ENCODE measurements at places on chromosomes 7 and 10. TPM values are rescaled to one million over a fixed set of nuclear protein-coding genes. Genes with fewer than 3 reads are reported as not detected.

GRCh38 chr7:137953665-137954470 is 48.0 kb downstream of the CREB3L2 start:
- DNase-seq: no peak

DNA sequence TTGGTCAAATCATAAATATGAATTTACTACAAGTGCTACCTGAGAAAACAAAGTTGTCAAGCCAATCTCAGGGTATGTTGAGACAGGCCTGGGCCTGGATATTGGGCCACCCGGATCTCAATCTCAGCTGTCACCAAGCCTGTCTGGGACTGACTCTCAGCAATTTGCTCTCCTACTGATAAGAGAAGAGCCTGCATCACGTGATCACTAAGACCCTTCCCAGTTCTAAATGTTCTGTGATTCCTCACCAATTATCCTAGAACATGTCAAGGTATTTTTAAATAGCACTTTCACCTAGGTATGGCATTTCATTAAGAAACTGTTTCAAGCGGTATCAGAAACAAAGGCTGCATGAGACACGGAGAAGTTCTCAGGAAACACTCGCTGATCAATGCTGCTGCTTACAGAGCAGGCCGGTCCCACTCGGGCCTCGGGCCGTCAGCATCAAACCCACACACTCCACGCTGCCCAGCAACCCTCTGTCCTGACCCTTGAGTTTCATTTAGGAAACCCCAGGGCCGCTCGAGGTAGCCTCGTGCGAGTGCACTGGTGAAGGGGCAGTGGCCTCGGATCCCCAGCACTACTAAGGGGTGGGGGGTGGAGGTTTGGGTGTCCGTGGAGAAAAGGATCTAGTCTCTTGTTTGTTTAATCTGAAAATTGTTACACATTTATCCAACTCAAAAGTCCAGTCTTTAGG is 4.1 kb downstream of the KLF6 start:
- peak; percentile 64 for DNase-seq

GRCh38 chr10:61251089-61251488 is 202.1 kb downstream of the TMEM26 start:
- no peak for DNase-seq

DNA sequence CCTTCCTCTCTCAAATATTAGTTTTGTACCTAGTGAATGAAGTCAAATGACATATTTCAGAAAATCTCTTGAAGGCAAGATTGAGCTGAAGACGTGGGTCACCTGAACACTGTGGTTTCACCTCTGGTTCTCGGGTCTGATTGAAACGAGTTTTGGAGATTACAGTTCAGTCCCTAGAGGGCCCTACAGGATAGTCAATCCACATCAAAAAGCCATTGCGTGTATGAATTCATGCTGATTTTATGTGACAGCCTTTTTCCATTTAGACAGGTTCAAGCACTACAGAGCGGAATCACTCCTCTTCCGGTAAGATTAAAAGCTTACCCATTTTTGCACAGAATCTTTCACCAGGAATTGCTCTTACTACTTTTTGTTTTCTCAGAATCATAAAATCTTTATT is 62.2 kb downstream of the VIM start:
- no peak for DNase-seq

GRCh38 chr7:29429401-29429800 is 134.2 kb upstream of the PRR15 start:
- DNase-seq: no peak

GRCh38 chr10:73110345-73110849 is at the start of gene NUDT13:
NUDT13 (plus strand) TSS chr10:73110455; CDS start chr10:73114366, 3,911 bp downstream.
- DNase-seq: peak; percentile 80

GRCh38 chr10:15579605-15580004 is 140.1 kb downstream of the ITGA8 start:
- no peak for DNase-seq

- peak; percentile 9 for DNase-seq
These were observed 17.1 kb upstream of the SLC18A2 start for GRCh38 chr10:117223693-117224430.

PNLIP gene
- total RNA-seq: not detected

- DNase-seq: peak; percentile 69
These were observed 163.8 kb downstream of the ELMO1 start for GRCh38 chr7:37284805-37285231.

DNA sequence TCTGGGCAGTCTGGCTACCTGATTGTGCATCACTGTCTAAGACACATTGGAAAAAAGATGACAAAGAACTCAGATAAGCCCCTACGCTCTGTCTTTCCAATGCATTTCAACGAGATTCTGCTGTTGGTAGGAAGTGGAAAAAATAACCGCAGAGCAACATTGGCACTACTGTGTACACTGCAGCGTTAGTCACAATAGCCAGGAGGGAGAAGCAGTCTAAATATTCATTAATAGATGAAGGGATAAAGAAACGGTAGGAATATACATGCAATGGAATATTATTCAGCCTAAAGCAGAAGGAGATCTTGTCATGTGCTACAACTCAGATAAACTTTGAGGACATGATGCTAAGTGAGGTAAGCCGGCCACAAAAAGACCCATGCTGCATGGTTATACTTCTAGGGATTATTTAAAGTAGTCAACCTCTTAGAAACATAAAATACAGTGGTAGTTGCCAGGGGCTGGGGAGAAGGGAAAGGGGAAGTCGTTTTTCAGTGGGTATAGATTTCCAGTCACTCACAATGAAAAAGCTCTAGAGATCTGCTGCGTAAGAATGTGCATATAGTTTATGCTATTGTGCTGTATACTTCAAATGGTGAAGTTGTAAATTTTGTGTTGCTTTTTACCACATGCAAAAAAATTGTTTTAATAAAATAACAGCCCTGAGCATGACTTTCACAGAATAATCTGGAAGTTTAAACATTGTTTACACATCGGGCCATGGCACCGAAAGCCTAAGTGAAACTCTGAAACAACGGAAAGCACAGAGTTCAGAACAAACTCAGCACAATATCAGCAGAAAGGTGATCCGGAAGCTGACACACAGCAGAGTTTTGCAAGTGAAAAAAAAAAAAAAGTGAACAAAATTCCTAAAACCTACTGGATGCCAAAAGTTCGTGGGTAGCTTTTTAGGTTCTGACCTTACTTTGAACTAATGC is 40.1 kb downstream of the ELMO1 start:
- no peak for DNase-seq

DNA sequence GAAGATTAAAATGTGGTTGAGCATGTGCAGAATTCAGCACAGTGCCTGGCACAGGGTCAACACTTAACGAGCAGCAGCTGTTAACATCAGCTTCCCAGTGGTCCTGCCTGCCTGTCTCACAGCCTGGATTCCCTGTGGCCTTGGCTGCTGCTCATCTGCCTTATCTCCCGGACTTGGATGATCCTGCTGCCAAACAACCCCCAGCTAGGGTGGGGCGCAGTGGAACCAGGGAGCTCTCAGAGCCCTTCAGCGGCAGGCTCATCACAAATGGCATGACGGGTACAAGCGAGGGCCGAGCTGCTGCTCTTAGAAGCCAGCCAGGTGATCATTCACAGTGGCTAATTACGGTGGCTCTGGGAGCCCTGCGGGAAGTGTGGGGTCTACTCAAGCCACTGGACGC is 13.0 kb upstream of the SMARCD3 start:
- no peak for DNase-seq

SLC25A40 gene
- 46.8 TPM for total RNA-seq

DNA sequence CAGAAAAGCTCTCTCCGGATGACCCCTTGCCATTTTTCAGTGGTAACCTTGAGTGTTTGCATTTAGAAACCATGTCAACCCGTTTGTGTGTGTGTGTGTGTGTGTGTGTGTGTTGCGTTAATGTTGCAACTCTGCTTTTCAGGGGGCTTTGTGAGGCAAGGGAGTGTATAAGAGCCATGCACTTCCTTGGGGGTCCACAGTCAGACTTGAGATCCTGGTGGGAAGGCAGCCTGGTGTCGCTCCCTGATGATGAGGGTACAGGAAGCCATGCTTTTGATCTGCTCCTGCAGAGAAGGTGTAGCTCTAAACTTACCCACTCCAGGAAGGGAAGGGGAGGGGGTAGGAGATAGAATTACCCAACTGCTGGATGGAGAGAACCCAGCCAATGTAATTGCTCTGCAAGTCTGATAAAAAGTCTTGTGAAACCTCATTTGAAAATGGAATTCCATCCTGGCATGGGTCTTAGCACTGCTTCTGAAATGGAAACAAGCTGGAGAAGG is 10.7 kb downstream of the GRK5 start:
- DNase-seq: peak; percentile 65

DNA sequence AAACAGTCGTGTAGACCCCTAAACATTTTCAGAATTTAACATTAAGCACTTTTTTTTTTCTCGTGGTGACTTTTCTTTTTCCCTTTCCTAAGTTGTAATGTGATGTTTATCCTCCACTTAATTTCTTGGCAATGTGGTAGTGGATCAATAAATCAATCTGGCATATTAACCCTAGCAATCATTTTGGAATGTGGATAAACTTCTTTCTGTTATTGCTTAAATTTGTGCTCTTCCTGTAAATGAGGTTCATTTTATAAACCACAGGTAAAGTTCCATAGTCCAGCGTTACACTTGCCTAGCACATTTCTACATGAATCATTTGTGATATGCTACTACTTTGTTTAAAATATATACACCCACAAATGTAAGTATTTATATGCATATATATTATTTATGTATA is 247.4 kb upstream of the ETV1 start:
- DNase-seq: no peak

SFTPD gene
- not detected for total RNA-seq
